Lower lobe of right lung (tissue), 2 donors: ENCODE measurements at places on chromosomes 4 and X. TPM values are rescaled to one million over a fixed set of nuclear protein-coding genes. Genes with fewer than 3 reads are reported as not detected.

Gene EFNB1
- total RNA-seq, result 36.5 TPM

DNA sequence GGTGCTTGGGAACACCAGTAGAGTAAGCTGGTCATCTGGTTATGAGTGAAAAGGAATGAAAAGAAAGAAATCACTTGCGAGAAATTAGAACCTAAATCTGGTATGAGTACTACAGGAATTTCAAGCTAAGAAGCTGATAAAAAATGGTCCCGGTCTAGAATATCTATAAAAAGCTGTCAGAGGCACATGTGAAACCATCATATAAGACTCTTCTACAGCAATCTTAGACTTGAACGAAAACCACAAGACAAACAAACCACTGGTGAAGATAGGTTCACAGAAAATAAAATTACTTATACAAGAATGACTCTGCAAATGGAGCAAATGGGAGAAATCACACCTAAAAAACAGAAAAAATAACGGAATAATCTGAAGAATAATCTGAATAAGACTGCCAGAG lies 69.9 kb downstream of the KDR start:
- no peak overlapping the region for H3K4me3 ChIP-seq
- no peaks in the 10 kb centered on the region for H3K27me3 ChIP-seq
- H3K36me3 ChIP-seq, result no peaks in the 10 kb centered on the region
- H3K4me1 ChIP-seq, result no peaks in the 10 kb centered on the region
- H3K27ac ChIP-seq, result no peak overlapping the region
- no peak for DNase-seq

Gene UBE2K
- total RNA-seq, result 54.3 TPM

Gene RIPPLY1
- total RNA-seq, result not detected

DNA sequence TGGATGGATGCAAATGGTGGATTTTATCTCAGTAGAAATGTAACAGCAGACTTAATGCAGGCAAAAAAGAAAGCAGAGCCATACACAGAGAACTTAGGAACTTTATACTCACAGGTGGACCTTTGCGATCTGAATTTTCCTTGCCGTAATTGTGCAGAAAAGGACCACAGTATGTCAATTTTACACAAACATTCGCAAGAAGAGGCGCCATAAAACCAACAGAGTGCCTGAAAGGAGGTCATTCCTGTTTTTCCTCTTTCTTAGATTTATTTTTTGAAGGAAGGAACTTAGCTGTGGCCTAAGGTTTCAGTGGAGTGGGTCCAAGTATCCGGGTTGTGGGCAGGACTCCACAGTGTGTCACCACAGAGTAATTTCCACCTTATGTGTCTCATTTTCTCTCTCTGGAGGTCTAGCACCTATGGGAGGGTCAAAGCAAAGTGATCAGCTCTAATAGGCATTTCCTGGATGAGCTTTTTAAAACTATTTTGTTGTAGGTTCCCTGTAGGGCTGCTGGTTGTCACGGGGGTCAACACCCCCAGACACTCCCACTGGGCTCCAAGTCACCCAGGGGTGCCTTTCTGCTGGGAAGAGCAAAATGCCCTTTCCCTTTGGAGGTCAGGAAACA lies 24.7 kb upstream of the PBDC1 start:
- H3K4me3 ChIP-seq, result peak overlapping the region; percentile 29
- H3K4me1 ChIP-seq, result peaks cover 22% of the 10 kb centered on the region
- DNase-seq, result no peak
- H3K27me3 ChIP-seq, result no peaks in the 10 kb centered on the region
- H3K27ac ChIP-seq, result peak overlapping the region; percentile 81

DNA sequence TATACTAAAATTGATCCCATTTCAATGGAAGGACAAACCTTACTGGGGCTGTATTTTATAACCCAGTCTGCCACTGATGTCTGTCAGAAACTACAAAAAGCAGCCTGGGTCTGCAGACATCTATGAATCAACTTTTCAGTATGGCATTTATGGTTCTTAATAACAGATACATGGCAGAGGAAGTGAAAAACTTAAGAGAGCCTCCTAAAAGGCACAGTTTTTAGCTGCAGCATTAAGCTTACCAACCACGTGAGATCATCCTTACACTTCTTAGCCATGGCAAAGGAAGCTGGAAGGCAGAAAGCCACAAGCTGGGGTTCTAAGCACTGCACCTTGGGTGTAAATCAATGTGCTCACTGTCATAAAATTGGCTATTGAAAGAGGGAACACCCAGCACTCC lies 16.6 kb upstream of the UGT2B17 start:
- H3K27ac ChIP-seq, result no peak overlapping the region
- no peaks in the 10 kb centered on the region for H3K27me3 ChIP-seq
- no peaks in the 10 kb centered on the region for H3K36me3 ChIP-seq
- H3K4me1 ChIP-seq, result no peaks in the 10 kb centered on the region
- no peak for DNase-seq

GRCh38 chr4:113871080-113871479 lies 108.4 kb downstream of the ARSJ start:
- no peak for DNase-seq
- no peak overlapping the region for H3K4me3 ChIP-seq
- H3K36me3 ChIP-seq, result no peaks in the 10 kb centered on the region
- no peaks in the 10 kb centered on the region for H3K27me3 ChIP-seq
- no peaks in the 10 kb centered on the region for H3K4me1 ChIP-seq
- H3K27ac ChIP-seq, result no peak overlapping the region
